ENCODE measurements at places on chromosomes 12 and 14.

- DNase-seq: peak; percentile 54
Measured at GRCh38 chr12:124994437-124994975, 1.1 kb downstream of the BRI3BP start.

GRCh38 chr14:75520852-75521251 lies 1.4 kb upstream of the BATF start:
- DNase-seq: no peak

DNA sequence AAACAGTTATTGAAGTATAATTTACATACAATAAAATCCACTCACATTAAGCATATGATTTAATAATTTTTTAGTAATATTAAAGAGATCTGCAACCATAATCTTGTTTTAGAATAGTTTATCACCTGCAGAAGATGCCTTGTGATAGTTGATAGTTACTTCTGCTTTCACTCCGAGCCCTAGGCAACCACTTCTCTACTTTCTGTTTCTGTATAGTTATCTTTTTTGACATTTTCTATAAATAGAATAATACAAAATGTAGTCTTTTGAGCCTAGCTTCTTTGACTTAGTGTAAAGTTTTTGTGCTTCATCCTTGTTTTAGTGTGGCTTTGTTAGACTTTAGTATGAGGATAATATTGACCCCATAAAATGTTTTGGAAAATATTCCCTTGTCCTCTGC lies 111.0 kb downstream of the MNAT1 start:
- DNase-seq: peak; percentile 16

DNA sequence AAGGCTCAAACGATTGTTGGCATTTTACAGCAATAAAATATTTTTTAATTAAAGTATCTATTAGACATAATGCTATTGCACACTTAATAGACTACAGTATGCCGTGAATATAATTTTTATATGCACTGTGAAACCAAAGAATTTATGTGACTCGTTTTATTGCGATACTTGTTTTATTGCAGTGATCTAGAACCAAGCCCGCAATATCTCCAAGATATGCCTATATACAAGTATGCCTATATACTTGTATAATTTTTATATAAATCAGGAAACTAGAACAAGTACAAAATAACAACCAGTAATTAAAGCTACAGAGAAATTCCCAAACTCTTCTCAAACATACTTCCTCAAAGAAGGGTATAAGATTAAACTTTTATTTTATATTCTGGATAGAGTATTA lies 31.3 kb downstream of the EEA1 start:
- no peak for DNase-seq

- peak; percentile 93 for DNase-seq
Measured at GRCh38 chr12:53061404-53062010, 11.6 kb downstream of the TNS2 start.

DNA sequence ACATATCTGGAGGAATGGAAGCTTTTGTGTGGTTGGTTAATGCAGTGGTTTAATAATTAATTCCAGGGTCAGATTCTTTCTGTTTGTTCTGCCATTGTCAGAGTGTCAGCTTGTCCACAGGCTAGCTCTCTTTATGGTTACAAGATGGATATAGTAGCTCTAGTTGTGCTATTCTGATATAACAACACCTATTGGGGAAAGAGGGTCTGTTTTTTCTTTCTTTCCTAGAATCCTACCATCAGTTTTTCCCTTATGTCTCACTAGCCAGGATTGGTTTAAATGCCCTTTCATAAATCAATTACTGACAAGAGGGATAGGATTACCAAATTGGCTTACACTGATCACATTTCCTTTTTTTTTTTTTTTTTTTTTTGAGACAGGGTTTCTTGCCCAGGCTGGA lies 27.8 kb downstream of the CNOT2 start:
- no peak for DNase-seq

GRCh38 chr14:26394150-26394810 lies 203.6 kb downstream of the NOVA1 start:
- no peak for DNase-seq

DNA sequence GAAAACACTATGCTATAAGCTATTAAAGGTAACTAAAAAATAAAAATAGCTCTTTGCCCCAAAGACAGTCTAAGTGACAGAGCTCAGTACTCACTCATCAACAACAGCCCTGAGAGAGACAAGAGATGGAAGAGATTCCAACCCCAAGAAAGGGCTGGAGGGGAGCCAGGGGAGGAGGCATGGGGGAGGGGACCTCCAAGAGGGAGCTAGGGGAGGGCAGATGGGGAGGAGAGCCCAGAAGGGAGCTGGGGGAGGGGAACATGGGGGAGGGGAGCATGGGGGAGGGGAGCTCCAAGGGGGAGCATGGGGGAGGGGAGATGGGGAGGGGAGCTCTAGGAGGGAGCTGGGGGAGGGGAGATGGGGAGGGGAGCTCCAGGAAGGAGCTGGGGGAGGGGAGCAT lies 7.7 kb downstream of the SSH1 start:
- DNase-seq: no peak

- no peak for DNase-seq
Measured at GRCh38 chr12:42284157-42284556, 41.7 kb downstream of the ZCRB1 start.

GRCh38 chr14:51939755-51940301 lies 49.5 kb upstream of the RTRAF start:
- no peak for DNase-seq

DNA sequence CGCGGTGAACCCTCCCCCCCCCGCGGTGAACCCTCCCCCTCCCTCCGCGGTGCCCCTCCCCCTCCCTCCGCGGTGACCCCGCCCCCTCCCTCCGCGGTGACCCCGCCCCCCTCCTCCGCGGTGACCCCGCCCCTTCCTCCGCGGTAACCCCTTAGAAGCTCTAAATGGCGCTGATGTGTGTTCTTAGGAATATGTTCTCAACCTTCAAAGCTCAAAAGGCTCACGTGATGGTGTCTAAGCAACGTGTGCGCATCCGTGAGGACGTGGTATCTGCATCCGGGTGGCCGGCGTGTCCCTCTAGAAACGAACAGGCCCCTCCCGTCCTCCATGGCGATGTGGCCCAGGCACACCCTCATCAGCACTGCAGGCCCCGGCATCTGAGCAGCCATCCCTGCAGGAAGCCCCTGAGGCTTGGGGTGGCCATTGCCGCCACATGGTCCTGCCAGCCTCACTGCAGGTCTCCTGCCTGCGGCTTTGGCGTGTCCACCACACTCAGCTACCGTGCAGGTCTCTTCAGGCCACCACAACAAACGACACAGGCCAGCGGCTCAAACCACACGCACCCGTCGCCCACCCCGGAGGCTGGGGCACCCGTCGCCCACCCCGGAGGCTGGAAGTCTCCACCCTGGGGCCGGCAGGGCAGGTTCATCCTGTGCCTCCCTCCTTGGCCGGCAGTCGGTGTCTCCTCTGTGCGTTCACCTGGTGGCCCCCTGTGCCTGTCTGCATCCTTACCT lies 14.5 kb upstream of the FBRSL1 start:
- DNase-seq: no peak

DNA sequence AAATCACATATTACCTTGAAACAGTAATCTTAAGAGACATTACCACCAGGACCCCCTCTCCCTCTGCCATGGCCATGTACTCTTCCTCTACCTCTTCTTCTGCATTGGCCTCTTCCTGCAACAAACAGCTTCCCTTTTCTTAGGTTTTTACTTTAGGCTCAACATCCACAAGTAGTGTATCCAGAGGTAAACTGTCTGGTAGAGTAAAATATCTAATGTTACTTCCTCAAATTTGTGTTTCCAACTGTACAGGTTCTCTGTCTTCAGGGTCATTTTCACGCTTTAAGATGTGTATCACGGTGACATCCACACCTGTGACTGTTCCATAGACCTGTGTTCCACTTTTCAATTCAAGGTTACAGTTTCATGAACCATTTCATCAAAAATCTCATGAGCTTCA lies 13.4 kb downstream of the CDK17 start:
- DNase-seq: no peak

DNA sequence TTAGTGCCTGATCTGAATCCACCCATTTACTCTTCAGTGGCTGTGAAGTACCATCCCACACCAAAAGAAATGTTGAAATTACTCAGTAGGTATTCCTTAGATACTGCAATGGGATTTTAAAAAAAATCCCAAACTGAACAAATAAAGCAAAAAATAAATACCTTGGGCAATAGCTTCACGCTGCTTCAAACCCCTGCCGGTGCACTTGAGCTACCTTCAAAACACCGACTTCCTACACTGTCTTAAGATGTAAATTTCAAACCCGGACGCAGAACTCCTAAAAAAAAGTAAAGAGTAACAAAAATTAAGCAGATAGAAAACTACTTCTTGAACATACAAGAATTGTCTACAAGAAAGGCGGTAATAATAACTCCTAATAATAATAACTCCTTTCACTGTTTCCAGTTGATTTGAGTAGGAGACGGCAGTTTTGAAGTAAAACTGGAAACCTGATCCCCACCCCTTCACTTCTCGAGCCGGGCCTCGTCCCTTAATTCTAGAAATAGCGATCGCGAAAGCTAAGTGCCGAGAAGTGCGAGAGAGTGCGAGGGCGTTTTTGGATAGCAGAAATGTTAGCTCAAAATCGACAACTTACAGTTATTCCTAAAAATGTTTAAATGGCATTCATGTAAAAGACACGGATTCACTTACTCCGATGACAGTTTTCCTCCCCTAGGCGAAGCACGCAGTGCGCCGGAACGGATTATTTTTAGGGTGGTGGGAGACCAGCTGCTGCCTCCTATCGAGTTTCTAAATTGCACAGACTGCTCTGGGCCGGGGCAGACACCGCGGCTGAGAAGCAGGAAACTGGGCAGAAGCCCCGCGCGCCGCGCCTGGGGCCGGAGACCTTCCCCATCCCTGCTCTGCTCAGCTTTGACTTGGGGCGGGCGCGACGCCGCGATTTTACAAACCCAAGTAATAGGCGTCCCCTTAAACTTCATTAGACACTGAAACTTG lies at the start of gene ABCC9:
Gene ABCC9, minus strand, starts transcription at position 878 of the 957 bp plus-strand sequence. CDS start 4,752 bp downstream, outside the sequence.
- DNase-seq: no peak

DNA sequence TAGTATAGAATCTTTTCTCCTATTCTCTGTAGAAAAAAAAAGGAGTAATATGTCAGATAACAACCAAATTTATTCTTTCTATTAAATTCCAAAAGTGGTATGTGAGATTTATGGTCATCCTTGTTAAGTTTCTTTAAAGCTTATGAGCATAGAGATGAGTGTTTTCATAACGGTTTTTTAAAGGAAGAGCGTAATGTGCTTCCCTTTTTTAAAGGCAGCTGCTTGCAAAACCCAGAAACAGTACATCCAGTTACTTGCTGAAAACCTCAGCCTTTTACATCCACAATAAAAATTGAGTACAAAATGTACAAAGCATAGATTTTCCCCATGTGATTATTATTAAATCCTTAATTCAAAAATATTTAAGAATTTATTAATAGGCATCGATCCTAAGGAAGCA lies 53.6 kb upstream of the CD163 start:
- no peak for DNase-seq

- DNase-seq: no peak
Measured at GRCh38 chr14:74242780-74243042, 3.5 kb downstream of the VSX2 start.

DNA sequence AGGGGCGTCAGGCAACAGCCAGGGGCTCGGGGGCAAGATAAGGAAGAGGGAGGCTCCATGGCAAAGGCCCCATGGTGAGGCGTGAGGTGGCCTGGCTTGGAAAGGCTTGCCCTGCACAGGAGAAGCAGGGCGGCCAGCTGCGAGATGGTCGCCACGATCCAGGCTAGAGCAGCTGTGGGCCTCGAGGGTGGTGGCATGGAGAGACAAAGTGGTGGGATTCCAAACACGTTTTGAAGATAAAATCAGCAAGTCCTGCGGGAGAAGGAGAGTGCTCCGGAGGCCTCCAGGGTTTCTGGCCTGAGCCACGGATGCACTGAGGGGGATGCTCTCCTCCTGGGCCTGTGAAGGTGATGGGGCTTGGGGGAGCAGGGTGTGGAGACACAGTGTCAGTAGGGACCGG lies 20.5 kb upstream of the DLK1 start:
- DNase-seq: no peak

DNA sequence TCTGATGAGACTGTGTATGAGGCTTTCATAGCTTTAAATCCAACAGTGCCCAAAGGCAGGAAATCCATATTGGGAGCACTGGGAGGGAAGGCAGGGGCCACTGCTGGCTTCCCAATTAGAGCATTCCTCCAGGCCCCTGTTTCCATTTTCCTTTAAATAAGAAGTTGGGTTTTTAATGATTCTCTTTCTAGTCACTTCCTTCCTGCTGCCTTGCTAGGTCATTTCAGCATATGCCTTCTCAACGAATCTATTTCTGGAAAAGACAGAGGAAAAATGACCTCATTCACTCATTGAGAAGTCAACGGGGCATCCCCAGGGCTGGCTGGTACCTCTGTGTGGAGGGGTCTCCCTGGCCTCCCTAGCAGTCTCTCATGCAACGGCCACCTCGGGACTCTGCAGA lies 43.5 kb downstream of the IGF1 start:
- DNase-seq: no peak

GRCh38 chr14:83425138-83425537 lies 1891.5 kb upstream of the SEL1L start:
- DNase-seq: no peak

DNA sequence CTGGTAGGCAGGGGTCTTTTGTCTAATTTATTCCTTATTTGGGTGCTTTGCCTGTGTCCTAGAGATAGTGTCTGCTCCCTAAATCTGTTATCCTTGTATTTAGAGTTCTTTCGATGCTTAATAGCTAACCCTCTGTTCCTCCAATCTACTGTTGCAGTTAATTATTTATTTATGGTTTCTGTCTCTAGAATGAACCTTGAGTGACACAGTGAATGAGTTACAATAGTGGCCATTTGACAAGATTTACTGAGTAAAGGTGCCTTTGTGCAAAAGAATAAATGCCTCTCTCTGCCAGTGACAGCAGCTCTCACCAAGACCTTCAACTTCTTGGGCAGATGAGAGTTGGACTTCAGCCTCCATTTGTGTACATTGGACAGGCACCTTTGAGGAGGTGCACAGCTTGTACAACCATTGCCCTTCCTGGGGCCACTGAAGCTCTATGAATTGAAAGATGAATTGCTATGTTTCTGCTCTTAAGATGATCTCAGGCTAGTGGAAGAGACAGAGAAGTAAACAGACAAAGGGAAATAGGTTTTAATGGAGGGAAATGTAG lies 165.9 kb downstream of the DERA start:
- no peak for DNase-seq

- DNase-seq: no peak
Measured at GRCh38 chr12:49832836-49833421, 4.7 kb upstream of the NCKAP5L start.

DNA sequence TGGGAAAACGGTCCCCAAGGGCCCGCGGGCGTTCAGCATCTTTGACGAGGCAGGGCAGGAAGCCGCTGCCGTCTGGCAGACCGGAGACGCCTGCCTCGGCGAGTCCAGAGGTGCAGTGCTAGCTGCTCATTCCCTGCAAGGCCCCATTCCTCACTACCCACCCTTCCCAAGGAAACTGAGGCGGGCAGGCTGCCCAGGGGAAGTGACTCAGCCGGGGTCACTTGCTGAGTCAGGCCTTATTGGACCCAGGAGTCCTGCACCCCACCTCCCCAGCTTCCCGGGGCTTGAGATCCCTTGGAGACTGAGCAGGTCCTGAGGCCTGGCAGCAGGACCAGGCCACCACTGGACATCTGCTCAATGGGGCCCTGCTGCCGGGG lies 3.7 kb downstream of the SH2B3 start:
- DNase-seq: no peak

Data from RPMI8226 (cell line).